ENCODE measurements at places on chromosomes 6 and 20.

- DNase-seq: no peak
These were observed 86.5 kb downstream of the CHD6 start for GRCh38 chr20:41531518-41532275.

GRCh38 chr20:11777387-11778205, 140.1 kb upstream of the BTBD3 start:
- peak; percentile 54 for DNase-seq

GRCh38 chr6:82086944-82087343, 160.6 kb downstream of the IBTK start:
- no peak for DNase-seq

GRCh38 chr6:117477988-117478852, 4.3 kb upstream of the DCBLD1 start:
- DNase-seq: no peak

GRCh38 chr6:32152769-32153563, 975 bp upstream of the PPT2 start:
- DNase-seq: peak; percentile 26

Data from SHP77 (cell line).